ENCODE measurements at places on chromosomes 13 and 19.

DNA sequence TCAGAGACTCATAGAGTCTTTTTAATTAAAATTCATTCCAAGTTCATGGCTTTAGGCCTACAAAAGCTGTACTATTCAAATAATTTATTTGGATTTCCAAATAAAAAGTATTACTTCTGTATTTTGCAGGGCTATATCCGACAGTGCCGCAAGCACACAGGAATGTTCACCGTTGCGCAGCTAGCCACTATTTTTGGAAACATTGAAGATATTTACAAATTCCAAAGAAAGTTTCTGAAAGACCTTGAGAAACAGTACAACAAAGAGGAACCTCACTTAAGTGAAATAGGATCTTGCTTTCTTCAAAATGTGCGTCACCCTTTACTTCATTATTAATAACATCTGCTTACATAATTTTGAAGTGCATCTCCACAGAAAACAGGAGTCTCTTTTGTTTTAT is 20.5 kb upstream of the C1QTNF9 start:
- DNase-seq = no peak

DNA sequence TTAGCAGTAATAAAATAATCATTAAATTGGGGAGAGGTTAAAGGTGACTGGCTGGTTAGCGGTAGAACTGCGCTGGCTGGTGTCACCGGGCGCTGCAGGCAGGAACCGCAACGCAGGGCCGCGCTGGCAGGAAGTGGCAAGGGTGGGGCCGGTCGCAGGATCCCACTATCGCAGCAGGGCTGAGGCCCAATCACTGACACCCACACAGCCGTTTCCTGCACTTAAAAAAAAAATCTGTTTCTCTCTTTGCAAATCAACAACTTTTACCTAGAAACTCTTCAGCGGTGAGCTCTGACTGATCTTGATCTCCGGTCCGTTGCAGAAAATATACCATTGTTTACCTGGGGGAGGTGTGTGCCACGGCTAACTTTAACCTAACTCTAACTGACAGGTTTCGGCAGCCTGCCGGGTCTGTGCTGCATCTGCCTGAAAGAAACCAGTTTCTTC is 46.9 kb downstream of the KLF2 start:
- peak; percentile 93 for DNase-seq

DNA sequence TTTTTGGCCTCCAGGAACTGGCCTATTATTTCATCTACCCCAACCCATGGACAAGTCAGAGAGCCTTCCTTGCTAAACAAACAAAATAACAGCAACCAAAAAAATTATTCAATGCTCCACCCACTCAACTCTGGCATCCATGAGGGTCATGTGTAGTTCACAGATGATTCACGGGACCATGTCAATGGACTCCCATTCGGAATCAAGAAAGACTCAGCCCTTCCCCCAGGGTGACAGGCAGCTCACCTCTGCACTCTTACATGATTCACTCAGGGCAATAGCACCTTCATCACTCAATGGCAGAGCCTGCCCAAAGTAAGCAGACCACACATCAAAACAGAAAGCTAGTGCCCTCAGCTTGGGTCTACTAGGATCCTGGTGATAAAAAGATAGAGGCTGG is 14.3 kb upstream of the SCEL start:
- no peak for DNase-seq

DNA sequence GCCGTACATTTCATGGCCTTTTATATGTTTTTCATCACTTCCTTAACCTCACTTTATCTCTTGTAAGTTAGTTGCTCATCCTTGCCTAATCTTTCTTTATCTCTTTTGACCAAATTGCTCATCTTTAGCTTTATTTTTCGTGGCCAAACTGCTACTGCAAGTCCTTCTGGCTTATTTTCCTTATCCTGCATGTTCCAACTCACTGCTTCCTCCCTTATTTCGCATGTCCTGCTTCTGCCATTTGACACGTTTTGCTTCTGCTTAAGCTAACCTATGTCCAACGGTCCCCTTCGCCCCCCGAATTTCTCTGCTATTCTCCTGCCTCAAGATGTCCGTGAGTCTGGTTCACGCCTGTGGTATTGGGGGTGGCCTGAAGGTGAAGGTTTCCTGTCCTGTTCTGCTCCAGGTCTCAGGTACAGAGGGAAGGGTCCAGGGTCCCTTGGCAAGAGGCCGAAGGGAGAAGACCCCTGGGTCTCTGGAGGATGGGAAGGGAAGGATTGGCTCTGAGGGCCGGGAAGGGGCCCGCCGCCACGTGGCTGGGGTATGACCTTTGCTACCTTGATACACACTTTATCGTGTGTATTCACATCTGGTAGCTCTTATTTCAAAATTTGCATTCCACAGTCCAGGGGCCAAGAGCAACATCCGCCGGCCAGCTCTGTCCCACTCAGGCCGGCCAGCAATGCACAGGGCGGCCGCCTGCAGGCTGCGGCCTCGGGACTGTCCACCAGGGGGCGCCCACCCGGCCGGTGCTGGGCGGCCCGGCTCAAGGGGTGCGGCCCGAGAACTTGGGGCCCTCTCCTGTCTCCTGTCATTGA is 2.9 kb upstream of the C19orf85 start:
- peak; percentile 60 for DNase-seq

- no peak for DNase-seq
Observed at GRCh38 chr13:99977912-99978798, 3.4 kb upstream of the ZIC2 start.

- no peak for DNase-seq
Observed at GRCh38 chr13:103354171-103354570, 288.0 kb upstream of the SLC10A2 start.

DNA sequence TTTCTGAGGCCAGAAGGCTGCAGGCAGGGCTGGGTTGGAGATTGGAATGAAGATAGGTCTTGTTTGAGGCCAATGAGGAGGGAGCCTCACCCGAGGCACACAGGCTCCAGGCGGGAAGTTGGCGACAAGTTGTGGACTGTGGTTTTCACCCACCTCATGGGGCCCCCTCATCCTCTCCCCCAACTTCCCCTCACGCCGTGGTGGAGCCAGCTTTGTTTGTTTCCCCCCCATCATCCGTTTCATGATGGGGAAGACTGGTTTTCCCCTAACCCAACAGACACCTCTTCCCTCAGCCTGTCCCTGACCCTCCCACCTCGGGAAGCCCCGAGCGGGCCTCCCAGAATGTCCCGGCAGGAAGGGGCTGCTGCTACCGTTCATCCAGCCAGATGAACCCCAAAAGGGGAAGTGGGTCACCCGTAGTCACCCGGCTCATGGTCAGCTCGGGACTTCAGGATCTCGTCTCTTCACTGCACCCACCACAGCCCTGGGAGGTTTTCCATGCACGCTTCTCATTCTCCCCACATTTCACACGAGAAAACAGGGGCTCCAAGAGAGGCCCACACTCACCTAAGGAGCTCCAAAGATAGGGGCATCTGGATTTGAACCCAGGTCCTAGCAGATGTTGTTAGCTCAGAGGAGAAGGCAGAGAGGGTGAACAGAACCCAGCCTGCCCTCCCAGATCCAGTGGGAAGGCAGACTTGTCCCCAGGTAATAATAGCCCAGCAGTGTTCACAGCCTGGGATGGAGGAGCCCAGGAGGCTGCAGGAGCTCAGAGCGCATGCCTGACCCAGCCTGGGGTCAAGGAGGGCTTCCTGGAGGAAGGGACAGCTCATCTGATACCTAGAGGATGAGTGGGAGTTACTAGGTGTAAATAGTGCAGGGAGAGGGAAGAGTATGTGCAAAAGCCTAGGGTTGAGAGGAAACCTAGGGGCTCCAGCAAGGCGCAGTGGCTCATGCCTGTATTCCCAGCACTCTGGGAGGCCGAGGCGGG is 23.5 kb downstream of the CEACAM16 start:
- DNase-seq = no peak

DNA sequence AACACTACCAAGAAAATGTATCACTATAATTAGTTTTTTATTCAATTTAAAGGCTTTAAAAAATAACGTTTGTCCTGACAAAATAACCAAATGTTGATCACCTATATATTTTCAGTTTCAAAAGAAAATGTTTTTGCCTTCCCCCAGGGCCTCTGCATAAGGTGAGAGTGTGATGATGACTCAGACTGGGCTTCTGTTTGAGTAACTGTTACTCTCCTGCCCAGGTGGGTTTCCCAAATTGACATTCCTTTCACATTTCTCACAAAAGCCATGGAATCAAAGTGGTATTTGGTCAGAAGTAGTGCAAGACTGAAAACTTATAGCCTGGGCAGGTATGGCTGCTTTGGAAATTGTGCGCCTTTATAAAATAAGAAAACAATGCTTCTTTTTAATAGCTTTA is 180.6 kb downstream of the COG6 start:
- no peak for DNase-seq

DNA sequence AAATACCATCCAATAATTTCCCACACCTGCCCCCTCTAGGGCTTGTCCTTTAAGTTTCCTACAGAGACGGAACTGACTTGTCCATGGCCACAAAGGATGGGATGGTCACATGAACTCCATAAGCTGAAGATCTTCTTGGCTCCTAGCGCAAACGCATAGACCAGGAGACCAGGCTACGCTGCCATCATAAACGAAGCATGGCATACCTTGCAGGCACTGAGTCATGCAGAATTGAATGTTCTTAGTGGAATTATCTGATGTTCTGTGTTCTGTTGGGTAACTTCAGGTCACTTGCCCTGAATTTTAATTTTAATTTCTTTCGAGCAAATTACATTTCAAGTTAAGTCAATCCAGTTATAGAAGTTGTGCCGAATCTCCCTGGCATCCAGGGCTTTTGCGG is 96.4 kb upstream of the STARD13 start:
- DNase-seq = no peak

DNA sequence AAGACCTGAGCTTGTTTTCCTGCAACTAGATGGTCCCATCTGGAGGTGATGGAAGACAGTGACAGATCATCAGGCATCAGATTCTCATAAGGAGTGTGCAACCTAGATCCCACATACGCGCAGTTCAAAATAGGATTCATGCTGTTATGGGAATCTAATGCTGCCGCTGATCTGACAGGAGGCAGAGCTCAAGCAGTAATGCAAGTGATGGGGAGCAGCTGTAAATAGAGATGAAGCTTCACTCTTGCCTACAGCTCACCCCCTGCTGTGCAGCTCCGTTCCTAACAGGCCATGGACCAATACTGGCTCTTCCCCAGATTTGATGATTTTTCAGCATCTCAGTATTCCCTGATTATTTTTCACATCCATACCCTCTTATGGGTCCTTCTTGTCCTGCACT is 208.4 kb upstream of the RXFP2 start:
- no peak for DNase-seq

DNA sequence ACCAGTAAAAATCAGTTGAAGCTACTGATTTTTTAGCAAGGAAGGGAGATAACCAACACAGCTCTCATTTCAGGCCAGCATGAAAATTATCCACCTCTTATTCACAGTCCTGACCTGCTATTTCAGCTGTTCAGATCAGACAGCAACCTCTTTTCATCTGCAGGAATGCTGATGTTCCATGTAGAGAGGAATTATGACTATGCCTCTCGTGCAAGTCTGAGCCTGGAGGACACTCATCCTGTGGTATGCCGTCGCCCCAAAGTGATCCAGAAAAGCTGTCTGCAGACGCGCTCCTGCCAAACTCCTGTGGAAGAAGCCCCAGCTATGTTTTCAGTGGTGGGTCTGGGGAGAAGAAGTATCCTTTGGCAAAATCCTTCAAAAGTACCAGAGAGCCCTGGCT is 563.5 kb upstream of the SLITRK1 start:
- DNase-seq = no peak

GRCh38 chr19:45472563-45473366 is 5.0 kb downstream of the FOSB start:
- no peak for DNase-seq

GRCh38 chr13:27680465-27680864 is 58.8 kb downstream of the POLR1D start:
- DNase-seq = no peak

DNA sequence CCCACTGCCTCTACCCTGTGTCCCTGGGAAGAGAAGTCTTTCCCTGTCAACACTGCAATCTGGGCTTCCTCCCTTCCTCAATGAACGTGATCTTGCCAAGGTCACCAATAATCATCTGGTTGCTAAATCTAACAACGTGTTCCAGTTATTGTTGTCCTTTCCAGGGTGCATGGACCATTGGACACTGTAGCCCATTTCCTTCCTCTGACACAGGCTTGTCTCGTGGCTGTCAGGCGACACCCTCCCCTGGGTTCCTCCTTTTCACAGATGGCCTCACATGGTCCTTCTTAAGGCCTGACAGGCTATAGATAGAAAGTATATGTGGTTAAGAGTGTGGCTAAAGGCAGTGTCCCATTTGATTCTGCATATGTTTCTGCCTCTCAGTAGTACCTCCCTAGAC is 67.7 kb upstream of the STARD13 start:
- no peak for DNase-seq

DNA sequence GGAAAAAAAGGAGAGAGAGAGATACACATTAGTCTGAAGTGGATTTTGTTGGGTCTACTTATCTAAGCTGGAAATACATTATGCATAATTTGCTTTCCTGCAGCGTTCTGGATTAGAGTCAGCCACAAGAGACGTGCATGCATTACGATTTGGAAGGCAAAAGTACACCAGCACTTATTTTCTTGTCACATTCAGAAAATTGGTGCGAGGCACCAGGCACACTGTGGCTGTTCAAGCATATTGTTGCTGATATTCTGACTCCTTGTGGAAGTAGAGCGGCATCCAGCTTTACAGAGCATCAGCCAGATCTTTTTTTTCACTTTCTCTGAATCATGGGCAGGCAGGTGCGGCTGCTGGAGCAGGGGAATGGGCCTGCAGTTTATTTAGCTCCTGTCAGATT is 905.6 kb upstream of the SPRY2 start:
- no peak for DNase-seq

DNA sequence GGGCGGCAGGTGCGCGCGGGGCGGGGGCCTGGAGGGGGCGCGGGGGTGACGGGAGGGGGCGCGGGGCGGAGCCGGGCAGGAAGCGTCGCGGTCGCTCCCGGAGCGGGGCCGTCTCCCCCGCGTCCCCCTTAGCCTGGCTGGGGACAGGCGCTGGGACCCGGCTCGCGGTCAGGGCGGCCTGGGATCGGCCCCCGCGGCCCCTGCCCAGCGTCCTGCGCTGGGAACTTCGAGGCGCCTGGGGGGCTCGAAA is 74.7 kb upstream of the MCF2L start:
- no peak for DNase-seq

- no peak for DNase-seq
Observed at GRCh38 chr13:58300974-58301681, 669.6 kb downstream of the PCDH17 start.

DNA sequence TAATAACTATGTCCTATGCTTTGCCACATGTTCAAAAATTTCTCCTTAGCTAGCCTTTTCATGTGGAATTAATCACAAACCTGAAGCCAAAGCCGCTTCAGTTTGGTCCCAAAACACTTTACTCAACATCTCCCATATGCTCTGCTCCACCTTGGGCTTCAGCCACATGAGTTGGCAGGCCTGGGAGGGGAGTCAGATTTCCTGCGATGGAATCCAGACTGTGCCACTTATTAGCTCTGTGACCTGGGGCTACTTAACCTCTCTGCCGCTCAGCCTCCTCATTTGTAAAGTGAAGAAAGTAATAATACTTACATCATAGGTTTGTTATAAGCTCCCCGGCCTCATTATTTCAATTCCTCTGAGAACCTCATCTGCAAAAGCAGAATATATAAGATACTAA is 272.0 kb downstream of the LMO7 start:
- no peak for DNase-seq

DNA sequence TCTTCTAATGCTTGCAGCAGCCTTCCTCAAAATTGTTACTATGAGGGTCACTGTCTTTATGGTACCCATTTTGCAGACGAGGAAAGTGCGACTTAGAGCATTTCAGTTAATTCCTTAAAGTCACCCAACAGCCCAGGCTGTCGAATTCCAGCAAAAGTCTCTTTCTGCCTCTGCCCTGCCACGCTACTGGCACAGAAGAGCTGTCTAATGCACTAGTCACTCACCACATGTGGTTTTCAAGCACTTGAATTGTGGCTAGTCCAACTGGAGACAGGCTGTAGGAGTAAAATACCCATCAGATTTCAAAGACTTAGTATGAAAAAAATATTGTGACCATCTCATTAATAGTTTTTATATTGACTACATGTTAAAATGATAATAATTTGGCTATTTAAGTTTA is 1.7 kb downstream of the FPR1 start:
- DNase-seq = no peak
